CD8-positive, alpha-beta memory T cell (primary cell): ENCODE measurements at places on chromosomes 6 and 20. TPM values are rescaled to one million over a fixed set of nuclear protein-coding genes. Genes with fewer than 3 reads are reported as not detected.

ACTL10 gene
- 3.8 TPM for total RNA-seq

DHX16 gene
- total RNA-seq, result 49.1 TPM

PTK6 gene
- 0.31 TPM for total RNA-seq

DEFB124 gene
- total RNA-seq, result not detected

TBXT gene
- not detected for total RNA-seq

GPSM3 gene
- total RNA-seq, result 89.5 TPM

MED23 gene
- 36.4 TPM for total RNA-seq

OR2J3 gene
- not detected for total RNA-seq

COL9A1 gene
- not detected for total RNA-seq

TNXB gene
- 4.9 TPM for total RNA-seq

SALL4 gene
- total RNA-seq, result not detected

SYCP2 gene
- total RNA-seq, result 3.4 TPM

NR2E1 gene
- total RNA-seq, result not detected

DNA sequence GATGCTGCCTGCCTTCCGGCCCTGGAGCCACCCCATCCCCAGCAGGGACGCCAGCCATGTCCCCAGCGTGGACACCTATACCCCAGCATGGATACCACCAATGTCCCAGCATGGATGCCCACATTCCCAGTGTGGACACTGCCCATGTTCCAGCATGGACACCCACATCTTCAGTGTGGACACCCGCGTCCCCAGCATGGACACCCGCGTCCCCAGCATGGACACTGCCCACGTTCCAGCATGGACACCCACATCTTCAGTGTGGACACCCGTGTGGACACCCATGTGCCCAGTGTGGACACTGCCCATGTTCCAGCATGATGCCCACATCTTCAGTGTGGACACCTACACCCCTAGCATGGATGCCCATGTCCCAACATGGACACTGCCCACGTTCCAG lies 7.1 kb upstream of the FRMD1 start:
- no peak for DNase-seq

GRCh38 chr6:6803180-6803977 lies 214.9 kb downstream of the LY86 start:
- DNase-seq, result no peak

GRCh38 chr6:124983383-124984083 lies 21.3 kb downstream of the RNF217 start:
- no peak for DNase-seq

GRCh38 chr20:47027042-47027441 lies 132.4 kb downstream of the EYA2 start:
- DNase-seq, result no peak

DNA sequence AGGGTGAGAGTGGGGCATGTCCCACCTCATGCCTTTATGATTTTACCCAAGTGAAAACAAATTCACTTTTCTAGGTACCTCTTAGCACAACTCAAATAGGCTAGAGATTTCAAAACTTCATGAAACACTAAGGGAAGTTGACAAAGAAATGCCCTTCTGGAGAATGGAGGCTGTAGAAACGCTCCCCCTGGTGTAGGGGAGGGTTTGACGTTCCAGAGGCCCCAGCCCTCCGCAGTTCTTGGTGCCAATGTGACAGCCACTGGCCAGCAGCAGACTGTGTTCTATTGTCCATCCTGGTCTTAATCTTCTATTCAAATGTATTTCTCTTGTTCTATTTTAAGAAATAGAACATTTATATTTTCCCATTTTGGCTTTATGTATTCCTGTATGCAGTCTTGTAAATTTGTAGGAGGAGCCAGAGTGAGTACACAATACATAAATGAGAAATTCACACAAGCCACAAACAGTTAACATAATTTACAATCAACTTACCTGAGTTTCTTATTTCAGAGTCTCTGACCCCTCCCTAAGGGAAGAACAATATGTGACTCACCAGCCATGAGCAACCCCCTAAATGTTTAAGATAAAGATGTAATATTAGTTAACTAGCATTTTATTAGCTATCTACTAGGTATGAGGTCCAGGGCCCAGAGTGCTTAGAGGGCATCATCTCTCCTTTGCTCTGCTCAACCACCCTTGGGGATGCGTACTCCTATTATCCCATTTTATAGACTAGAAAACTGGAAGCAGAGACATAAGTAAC lies 8.8 kb upstream of the MUC21 start:
- DNase-seq, result no peak

DNA sequence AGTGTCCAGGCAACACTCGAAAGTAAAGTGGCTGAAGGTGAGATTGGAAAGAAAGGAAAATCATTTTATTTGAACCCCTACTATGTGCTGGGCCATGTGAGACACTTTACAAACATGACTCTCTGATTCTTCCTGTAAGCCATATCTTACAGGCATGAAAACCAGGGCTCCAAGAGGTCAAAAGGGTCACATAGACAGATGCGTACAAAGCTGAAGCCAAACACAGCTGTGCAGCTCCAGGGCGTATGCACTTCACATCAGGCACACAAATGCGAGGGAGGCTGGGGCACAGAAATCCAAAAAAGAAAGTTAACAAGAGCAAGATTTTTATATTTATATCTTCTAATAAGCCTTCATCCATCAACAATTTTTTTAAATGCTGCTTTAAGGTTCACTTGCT lies 176.5 kb downstream of the PHACTR1 start:
- DNase-seq, result no peak

GRCh38 chr6:117482240-117483003 lies at the start of gene DCBLD1:
DCBLD1 (plus strand) TSS chr6:117482674; CDS start chr6:117482782, 108 bp downstream.
- peak; percentile 36 for DNase-seq

DNA sequence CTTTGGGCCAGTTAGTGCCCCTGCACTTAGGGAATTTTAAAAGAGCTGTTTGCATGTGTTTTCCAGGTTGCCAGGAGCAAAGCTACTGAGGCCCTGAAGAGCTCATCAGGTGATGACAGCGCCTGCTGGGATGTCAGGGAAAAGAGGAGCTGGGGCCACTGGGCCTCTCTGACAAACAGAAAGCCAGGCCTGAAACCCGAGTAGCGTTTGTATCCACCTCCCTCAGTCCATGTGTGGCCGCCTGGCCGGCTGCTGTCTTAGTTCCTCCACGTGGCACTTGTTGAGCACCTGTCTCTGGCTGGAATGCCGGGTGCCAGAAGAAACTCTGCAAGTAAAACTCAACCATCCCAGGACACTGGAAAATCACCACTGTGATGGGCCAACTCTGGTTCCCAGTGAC lies 601.2 kb downstream of the CDH26 start:
- DNase-seq, result no peak

DNA sequence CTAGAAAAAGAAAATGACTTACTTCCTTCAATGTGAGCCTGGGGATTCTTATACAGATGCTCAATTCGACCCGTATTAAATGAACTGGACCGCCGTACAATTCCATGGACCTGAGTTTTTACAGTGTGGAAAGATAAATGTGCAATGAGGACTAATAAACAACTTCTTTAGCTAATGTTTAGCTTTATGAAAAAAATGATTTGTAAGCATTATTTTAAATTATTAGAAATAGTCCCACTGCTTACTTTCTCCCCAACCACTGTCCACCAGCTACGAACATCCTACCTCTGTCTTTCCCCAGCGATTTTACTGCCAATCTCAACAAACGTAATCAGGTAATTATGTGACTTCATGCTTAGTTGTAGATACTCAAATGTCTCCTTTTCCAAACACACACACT lies 128.0 kb downstream of the GMDS start:
- DNase-seq, result no peak

DNA sequence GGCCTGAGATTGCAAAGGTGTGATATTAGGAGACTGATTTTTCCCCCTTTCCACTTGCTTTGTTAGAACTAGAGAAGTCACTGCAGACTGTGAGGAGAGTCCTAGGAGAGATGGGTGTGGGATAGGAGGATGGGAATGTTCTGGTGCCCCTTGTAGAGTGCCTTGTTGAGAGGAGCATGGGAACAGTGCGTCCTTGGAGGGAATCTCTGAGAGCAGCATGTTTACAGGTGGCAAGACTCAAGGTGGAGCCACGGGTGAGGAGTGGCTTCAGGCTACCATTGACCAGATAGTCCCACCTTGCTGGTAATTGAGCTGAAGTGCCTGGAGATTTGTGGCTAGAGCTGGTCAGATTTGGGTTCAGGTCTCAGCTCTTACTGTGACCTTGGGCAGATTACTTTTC lies 6.0 kb downstream of the PLCG1 start:
- no peak for DNase-seq

DNA sequence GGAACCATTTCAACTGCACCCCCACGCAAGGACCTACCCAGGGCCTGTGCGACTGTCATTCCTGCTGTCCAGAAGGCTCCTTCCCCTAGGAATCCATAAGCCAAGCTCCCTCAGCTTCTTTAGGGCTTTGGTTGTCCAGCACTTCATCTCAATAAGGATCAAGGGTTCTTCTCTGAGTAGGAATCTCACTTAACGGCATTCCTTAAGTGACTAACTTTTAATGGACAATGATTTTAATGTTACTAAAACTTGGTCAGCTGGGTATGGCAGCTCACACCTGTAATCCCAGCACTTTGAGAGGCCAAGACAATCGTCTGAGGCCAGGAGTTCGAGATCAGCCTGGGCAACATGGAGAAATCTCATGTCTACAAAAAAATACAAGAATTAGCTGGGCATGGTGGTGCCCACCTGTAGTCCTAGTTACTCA lies 13.4 kb downstream of the UBE2V1 start:
- no peak for DNase-seq

DNA sequence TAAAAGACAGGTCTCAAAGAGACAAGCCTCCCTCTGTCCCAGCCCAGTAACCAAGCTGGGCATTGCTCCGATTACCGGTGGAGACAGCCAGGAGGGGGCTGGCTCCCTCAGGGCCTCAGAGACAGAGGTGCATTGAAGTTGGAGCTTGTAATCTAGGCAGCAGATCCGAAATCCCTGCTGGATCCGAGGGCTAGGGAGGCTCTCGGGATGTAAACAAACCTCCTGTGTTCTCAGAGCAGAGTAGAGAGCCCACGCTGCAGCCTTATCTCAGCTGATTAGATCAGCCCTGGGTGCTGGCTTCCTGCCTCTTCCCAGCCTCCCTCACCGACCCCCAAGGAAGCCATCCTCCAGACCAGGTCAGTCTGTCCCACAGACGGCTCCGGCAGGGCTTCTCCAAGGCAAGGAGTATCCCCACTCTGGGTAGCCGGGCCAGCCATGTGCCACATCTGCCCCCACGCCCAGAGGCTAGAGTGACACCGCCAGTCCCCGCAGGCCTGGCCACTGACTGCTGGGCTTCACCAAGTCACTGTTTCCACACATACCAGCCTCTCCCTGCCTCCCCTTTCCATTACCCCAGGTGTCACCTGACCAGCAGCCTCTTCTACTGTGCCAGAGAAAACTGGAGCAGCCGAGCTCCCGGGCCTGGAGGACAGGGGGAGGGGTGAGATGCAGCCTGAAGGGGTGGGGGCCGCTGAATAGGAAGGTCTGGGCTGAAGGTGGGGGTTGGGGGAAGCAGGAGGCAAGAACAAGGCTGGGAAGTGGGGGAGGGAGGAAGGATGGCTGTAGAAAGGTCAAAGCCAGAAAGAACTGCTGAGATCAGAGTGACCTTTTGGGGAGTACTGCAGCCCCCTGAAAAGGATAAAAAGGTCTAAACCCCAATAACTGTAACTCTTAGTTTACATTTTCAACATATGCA lies 6.0 kb downstream of the SDC4 start:
- no peak for DNase-seq

- no peak for DNase-seq
Measured at GRCh38 chr6:96246563-96246962, 230.8 kb downstream of the FUT9 start.

- DNase-seq, result no peak
Measured at GRCh38 chr6:49782725-49783124, 4.4 kb downstream of the PGK2 start.

DNA sequence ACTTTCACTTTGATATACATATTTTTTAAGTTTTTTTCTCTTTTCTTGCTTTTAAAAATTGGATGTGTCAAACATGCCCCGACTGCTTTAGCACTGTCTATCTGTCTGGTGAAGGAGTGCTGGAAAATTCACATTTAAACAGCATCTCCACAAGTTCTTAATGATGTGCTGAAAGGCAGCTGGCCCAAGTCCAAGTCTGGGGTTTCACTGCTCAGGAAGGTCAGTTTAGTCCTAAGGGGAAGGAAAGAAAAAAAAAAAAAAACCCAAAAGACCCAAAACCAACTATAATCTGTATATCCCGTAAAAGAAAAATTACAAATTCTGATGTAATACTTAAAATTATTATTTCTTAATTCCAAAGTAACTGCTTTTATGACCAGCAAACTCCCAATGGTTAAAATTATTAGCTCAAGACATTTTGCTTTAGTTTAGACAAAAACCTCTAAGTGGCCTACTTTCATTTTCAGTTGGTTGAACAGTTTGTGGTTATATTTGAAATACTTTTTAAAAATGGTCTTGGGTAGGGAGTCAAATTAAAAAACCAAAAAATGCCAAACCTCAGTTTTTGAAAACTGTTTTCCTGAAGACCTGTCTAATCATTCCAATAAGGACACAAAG lies 79.5 kb upstream of the PREP start:
- DNase-seq, result no peak

GRCh38 chr20:16451001-16451400 lies 122.2 kb downstream of the KIF16B start:
- no peak for DNase-seq

GRCh38 chr20:12047838-12048432 lies 130.2 kb downstream of the BTBD3 start:
- DNase-seq, result no peak

- DNase-seq, result no peak
Measured at GRCh38 chr20:46458866-46459750, 52.7 kb upstream of the ELMO2 start.

GRCh38 chr6:110053395-110054240 lies 75.5 kb downstream of the GPR6 start:
- no peak for DNase-seq

DNA sequence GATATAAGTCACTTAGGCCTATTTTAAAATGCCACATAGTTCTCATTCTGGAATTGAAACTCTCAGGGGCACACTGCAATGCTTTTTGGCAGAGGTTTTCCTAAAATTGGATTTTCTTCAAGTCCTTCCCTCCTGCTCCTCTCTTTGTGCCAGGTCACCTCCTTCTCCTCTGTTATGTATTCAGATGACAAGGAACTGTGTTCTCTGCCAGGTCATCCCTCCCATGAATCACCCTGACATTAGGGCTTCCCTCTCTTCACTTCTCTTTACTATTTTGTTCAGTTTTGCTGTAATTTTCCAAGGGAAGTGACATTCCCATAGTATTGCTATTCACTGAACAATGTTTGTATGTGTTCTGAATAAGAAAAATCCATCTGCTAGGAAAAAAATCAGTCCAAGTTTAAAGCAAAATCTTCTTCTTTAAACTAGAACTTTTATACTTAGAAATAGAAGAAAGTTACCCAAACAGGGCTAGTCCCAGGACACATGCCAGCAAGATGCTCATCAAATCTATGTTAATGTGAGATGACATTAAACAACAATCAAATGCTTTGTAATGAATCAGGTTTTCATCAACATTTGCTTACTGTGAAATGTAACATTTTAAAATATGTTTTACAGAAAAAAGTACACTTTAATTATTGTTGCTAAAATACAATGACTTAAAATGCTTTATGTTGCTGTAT lies 461.1 kb downstream of the MMUT start:
- no peak for DNase-seq

- no peak for DNase-seq
Measured at GRCh38 chr6:128117916-128118315, 217.1 kb upstream of the THEMIS start.

- DNase-seq, result no peak
Measured at GRCh38 chr6:82493467-82493866, 129.8 kb downstream of the TPBG start.

GRCh38 chr6:73395875-73396274 lies 1.2 kb downstream of the DDX43 start:
- DNase-seq, result no peak
